ENCODE measurements at places on chromosomes 3 and 15.

DNA sequence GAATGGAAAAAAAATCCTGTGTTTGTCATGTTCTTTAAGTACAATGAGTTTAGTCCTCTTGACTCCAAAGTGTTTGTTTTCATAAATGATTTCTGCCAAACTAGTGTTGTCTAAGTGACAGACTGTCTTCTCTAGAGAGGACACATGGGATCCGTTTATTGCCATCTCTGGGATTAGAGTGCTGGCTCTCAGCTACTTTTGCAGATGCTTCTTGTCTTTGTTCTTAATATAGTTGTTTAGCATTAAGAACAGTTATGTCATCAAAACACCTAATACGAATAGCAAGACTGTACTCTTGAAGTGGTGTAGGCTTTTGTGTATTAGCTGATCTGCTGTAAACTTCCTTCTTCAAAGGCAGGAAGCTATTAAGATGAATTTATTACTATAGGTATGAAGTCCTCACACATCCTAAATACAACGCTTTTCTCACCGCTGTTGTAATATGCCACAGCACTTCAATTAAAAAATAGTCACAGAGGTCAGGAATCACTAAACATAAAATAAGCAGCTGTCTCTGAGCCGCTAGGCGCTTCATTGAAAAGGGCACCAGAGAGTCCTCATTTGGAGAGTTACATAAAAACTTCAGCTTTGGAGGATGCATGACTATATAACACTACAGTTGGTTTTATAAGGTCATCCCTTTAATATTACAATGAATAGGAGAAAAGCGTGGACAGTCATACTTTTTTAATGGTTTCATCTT is 128.3 kb upstream of the ZNF385D start:
- no peak for DNase-seq

GRCh38 chr3:36434687-36435426 is 54.6 kb downstream of the STAC start:
- no peak for DNase-seq

- DNase-seq = no peak
These were observed 353.2 kb upstream of the PROK2 start for GRCh38 chr3:72137865-72138861.

DNA sequence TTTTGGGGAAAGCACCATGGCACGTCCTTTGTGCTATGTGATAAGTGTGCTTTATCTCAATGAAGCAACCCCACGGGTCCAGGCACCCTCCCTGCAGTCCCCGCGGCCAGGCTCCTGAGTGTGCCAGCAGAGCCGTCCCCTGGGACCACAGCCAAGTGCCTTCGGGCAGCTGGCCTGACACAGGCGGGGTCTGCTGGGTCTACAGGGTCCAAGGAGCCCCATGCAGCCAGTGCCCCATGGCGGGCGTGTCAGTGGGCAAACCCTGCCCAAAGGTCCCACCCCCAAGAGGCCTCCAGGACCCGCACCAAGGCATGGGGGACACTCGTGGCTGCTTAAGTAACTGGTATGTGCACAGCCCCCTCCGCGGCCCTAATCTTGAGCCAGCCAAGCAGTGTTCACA is 35.3 kb downstream of the KLHL25 start:
- DNase-seq = no peak
